Glutamatergic neuron (in vitro differentiated cells): ENCODE measurements at places on chromosomes 16 and 17. TPM values are rescaled to one million over a fixed set of nuclear protein-coding genes. Genes with fewer than 3 reads are reported as not detected.

GRCh38 chr17:9009737-9010136 lies 11.6 kb upstream of the NTN1 start:
- H3K4me1 ChIP-seq, result no peaks in the 10 kb centered on the region
- H3K27me3 ChIP-seq, result peaks cover 19% of the 10 kb centered on the region
- no peak for DNase-seq
- H3K27ac ChIP-seq, result no peak overlapping the region
- no peaks in the 10 kb centered on the region for H3K36me3 ChIP-seq
- H3K4me3 ChIP-seq, result no peak overlapping the region

- no peak overlapping the region for H3K27ac ChIP-seq
- no peaks in the 10 kb centered on the region for H3K36me3 ChIP-seq
- DNase-seq, result no peak
- H3K4me1 ChIP-seq, result no peaks in the 10 kb centered on the region
- no peaks in the 10 kb centered on the region for H3K27me3 ChIP-seq
- no peak overlapping the region for H3K4me3 ChIP-seq
Observed at GRCh38 chr17:60047046-60047445, 31.7 kb downstream of the HEATR6 start.

DNA sequence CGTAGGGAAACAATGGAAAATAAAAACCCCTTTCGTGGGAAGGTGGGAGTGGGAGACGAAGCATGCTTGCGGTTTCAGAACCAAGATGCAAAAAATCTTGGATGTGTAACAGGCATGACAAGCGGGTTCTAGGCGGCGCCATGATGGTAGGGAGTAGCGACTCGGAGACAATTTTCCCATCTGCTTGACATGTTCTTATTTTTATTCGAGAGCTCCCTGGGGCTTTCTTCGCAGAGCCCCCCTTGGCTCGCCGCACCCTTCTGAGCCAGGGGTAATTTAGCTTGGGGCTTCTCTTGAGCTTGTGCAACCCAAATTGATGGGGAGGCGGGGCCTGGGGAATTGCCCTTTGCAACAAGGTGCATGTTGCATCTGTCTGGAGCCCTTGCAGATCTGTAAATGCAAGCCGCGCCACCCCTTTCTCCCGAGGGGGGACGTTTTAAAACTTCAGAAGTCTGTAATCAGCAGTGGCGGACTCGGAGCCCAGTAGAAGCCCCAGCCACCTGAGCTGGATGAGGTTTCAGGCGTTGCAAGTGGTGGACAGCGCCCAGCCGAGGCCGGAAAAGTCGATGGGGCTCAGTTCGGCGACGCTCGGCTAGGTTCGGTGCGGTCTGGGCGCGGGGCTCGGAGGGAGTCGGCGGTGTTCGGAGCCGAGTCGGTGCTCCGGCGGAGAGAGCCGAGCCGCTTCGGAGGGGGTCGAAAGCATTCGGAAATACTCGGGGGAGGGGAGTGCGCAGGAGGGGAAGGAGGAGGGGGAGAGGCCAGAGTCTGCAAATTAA lies 2.9 kb downstream of the GNAO1 start:
- peak overlapping the region; percentile 93 for H3K27ac ChIP-seq
- no peaks in the 10 kb centered on the region for H3K36me3 ChIP-seq
- H3K4me3 ChIP-seq, result peak overlapping the region; percentile 99
- peak; percentile 96 for DNase-seq
- H3K27me3 ChIP-seq, result peaks cover 10% of the 10 kb centered on the region

DNA sequence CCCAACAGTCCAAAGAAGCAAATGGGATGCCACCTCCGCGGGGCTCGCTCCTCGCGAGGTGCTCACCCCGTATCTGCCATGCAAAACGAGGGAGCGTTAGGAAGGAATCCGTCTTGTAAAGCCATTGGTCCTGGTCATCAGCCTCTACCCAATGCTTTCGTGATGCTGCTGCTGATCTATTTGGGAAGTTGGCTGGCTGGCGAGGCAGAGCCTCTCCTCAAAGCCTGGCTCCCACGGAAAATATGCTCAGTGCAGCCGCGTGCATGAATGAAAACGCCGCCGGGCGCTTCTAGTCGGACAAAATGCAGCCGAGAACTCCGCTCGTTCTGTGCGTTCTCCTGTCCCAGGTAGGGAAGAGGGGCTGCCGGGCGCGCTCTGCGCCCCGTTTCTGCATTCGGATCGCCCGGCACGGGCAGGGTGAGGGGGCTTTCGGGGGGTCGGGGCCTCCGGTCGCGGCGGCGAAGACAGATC lies at the start of gene CDH13:
CDH13 (plus strand) TSS at position 179 of the 471 bp plus-strand sequence.
- peaks cover 41% of the 10 kb centered on the region for H3K4me1 ChIP-seq
- peak within 1 kb of the TSS; percentile 91 for H3K4me3 ChIP-seq
- H3K27ac ChIP-seq, result peak within 1 kb of the TSS; percentile 52
- peak; percentile 43 for DNase-seq

GRCh38 chr17:39239640-39240314 lies 14.0 kb upstream of the STAC2 start:
- H3K4me3 ChIP-seq, result no peak overlapping the region
- H3K27me3 ChIP-seq, result peaks cover 6% of the 10 kb centered on the region
- H3K27ac ChIP-seq, result no peak overlapping the region

DNA sequence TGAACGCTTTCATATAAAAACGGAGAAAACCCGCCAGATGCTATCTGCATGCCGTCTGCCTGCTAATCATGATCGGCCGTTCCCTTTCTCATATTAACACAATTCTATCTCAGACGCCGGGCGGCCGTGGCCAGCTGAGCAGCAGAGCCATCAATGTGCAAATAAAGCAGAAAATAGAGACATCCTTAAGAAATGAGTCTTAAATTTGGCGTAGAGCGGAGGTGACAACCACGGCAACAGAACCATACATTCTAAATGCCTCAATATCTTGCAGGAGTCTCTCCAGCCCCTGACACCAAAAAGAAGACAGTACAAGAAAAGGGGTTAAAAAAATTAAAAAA lies 2.7 kb upstream of the IRX5 start:
- H3K27ac ChIP-seq, result peak overlapping the region; percentile 74
- peak; percentile 43 for DNase-seq
- H3K4me1 ChIP-seq, result peaks cover 11% of the 10 kb centered on the region
- no peaks in the 10 kb centered on the region for H3K36me3 ChIP-seq

DNA sequence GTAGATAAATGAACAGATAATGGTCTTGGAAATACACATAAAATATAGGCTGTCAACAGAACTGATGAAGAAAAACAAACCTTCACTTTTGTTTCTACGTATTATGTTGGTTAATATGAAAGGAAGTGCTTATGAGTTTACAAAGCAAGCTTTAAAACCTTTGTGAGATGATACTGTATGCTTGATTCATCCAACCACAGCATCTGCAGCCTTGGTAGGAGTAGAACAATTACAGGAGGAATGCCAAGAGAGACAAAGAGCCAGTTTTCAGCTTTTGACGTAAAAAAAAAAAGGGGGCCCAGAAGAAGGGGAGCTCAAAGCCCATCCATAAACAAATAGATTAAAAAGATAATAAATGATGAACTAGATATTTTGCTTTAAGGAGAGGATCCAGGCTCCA lies 13.3 kb downstream of the FAM20A start:
- no peak overlapping the region for H3K27ac ChIP-seq
- H3K27me3 ChIP-seq, result peaks cover 5% of the 10 kb centered on the region
- no peak overlapping the region for H3K4me3 ChIP-seq

- H3K27ac ChIP-seq, result peak overlapping the region; percentile 10
- DNase-seq, result peak; percentile 42
- no peaks in the 10 kb centered on the region for H3K36me3 ChIP-seq
- peaks cover 13% of the 10 kb centered on the region for H3K4me1 ChIP-seq
- peaks cover 2% of the 10 kb centered on the region for H3K27me3 ChIP-seq
- H3K4me3 ChIP-seq, result no peak overlapping the region
Observed at GRCh38 chr17:1764284-1764683, 2.4 kb downstream of the SERPINF1 start.

GRCh38 chr17:49575679-49576087 lies at the start of gene NXPH3:
NXPH3 (plus strand) TSS chr17:49575871; CDS start chr17:49576220, 349 bp downstream.
- H3K4me3 ChIP-seq, result peak within 1 kb of the TSS; percentile 87
- peaks cover 2% of the 10 kb centered on the region for H3K27me3 ChIP-seq
- no peaks in the 10 kb centered on the region for H3K36me3 ChIP-seq
- H3K4me1 ChIP-seq, result peaks cover 16% of the 10 kb centered on the region
- DNase-seq, result peak; percentile 79

- no peaks in the 10 kb centered on the region for H3K4me1 ChIP-seq
- no peak overlapping the region for H3K4me3 ChIP-seq
- no peaks in the 10 kb centered on the region for H3K27me3 ChIP-seq
- no peak for DNase-seq
- no peaks in the 10 kb centered on the region for H3K36me3 ChIP-seq
- H3K27ac ChIP-seq, result no peak overlapping the region
Observed at GRCh38 chr17:71703701-71704100, 417.1 kb upstream of the SOX9 start.

DNA sequence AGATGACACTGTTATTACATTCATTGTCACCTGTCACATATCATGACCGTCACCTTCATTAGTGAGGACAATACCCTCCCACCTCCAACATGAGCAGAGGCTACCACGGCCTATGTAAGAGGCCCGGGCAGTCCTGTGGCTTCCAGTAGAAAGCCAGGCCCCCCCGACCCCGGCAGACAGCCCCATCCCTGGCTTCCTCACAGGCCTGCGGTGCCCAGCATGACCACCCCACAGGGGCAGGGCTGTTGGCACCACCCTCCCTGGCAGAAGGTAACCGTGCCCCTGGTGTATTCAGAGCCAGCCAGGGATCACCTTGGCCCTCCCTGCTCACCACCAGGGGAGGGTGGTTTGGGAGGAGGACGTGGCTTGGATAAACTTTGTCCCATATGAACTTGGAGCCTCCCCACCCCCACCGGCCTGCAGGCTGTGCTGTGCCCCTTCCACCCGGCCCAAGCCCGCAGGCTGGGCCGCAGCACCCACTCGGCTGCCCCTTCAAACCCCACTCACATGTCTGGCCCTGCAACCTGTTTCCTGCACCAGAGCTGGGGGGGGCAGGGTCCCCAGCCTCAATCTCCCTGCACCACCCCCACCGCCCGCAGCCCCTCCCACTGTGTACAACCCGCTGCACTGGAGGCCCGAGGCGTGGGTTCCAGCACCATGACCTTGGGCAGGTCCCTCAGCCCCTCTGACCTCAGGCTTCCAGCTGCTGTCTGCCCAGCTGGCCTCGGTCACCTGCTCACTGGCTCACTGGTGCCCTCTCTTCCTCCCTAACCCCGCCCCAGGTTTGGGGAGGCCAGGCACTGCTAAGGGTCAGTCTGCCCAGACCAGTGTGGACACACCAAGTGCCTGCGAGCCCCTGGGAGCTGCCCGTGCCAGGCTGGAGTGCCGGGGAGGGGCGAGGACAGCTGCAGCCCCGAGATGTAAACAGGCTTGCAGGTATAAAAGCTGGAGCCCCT lies 12.4 kb upstream of the AATK start:
- H3K4me1 ChIP-seq, result peaks cover 2% of the 10 kb centered on the region
- H3K36me3 ChIP-seq, result peaks cover 19% of the 10 kb centered on the region
- H3K27me3 ChIP-seq, result peaks cover 2% of the 10 kb centered on the region
- no peak for DNase-seq

DNA sequence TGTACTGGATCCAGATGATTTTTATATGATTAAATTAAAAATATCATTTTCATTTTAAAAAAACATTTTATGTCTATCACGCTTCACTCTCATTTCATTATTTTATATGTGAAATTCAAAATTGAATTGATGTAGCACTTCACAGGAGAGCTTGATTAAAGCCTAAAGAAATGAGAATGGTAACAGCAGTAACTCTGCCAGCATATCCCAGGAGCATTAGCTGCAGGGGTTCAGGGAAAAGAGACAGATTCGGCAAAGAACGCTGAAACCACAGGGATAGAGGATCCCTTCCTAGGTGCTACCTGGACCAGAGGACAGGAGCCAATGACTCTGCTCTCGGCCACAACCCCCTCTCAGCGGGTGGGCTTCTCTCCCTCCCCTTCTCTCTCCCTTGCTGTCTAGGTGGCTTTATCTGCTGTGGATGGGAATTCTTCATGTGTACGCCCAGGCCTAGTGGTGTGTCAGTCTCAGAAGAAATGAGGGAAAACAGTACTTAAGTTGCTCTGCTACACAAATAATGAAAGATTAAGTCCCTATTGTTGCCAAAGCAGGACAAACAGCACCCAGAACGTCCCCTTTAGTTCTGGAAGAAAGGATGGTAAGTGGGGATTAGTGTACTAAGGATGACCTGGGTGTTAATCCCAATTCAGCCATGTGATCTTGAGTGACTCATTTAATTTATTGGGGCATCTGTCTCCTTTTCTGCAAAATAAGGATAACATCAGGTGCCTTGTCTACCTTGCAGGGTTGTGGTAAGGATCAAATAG lies 123.3 kb downstream of the CDK5R1 start:
- H3K4me1 ChIP-seq, result no peaks in the 10 kb centered on the region
- DNase-seq, result no peak
- H3K36me3 ChIP-seq, result no peaks in the 10 kb centered on the region
- no peak overlapping the region for H3K4me3 ChIP-seq

DNA sequence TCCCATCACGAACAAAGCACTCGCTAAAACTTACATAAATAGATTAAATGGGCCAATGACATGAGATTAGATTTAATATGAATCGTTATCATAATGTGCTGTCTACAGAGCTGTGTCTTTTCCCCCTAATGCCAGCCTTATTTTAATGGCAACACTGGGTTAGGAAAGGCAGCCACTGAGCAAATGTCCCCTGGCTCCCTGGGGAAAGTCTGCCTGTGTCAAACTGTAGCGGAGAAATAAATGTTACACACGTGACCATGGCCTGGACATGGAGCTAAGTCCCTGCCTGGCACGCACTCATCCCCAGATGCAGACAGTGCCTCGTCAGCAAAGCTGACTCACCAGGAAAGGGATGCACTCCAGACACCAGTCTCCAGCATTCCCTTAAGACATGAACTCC lies 61.3 kb upstream of the SDK2 start:
- peaks cover 4% of the 10 kb centered on the region for H3K27me3 ChIP-seq
- H3K36me3 ChIP-seq, result peaks cover 12% of the 10 kb centered on the region
- peak; percentile 20 for DNase-seq
- H3K4me1 ChIP-seq, result peaks cover 4% of the 10 kb centered on the region

DNA sequence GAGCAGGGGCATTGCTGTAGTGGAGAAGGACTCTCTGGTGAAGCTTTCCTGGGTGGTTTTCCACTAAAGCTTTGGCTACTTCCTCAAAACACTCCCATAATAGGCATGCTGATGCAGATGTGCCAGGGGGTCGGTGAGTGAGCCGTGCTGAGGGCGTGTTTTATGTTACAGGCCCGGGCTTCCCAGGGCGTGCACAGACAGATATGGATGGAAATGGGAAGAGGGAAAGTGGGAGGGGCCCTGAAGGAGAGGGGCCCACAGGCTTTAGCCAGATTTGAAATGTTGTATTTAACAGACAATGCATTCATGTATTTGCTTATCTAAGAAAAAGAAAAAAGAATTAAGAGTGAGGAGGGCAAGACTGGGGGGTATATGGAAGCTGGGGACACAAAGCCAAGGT lies 56.3 kb downstream of the IL21R start:
- no peaks in the 10 kb centered on the region for H3K36me3 ChIP-seq
- H3K27me3 ChIP-seq, result peaks cover 2% of the 10 kb centered on the region
- no peak for DNase-seq
- H3K4me3 ChIP-seq, result no peak overlapping the region

RGS9 gene
- 2.4 TPM for total RNA-seq

USP36 gene
- total RNA-seq, result 45.3 TPM

CCDC102A gene
- total RNA-seq, result not detected

CXCL16 gene
- total RNA-seq, result not detected
